ENCODE measurements at places on chromosomes 13 and 19.
A peak's percentile ranks its signal among the peaks of the same experiment; 100 is the strongest.

GRCh38 chr19:34556488-34556887 lies 74.9 kb downstream of the WTIP start:
- no peak for DNase-seq

DNA sequence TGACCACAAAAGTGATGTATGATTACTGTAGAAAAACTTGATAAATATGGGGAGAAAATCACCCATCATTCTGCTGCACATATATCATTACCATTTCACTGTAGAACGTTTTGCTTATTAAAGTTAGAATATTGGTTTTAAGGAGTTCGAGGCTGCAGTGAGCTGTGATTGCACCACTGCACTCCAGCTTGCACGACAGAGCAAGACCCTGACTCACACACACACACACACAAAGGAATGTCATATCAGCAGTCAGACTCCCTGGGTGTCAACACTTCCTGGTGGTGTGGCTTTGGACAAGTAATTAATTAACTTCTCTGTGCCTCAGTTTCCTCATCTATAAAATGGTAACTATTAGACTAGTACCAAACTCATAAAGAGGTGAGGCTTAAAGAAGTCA lies 11.3 kb upstream of the PNMA8A start:
- no peak for DNase-seq

DNA sequence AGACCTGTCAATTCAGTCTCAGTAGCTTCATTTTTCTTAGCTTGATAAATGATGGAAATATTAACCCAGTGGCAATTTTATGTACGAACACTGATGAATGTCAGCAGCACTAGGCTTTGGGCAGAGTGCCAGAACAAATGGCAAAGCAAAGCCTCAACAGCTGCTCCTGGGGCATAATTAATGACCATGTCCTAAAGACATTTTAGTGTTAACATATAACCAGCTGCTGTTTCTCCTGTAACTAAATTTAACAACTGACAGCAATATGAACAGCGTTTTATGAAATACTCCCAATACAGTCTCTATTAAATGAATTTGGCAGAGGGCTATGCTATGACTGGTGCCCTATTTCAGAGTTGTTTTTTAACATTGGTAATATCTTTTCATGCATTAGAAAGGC lies 47.1 kb downstream of the ZNF568 start:
- no peak for DNase-seq

DNA sequence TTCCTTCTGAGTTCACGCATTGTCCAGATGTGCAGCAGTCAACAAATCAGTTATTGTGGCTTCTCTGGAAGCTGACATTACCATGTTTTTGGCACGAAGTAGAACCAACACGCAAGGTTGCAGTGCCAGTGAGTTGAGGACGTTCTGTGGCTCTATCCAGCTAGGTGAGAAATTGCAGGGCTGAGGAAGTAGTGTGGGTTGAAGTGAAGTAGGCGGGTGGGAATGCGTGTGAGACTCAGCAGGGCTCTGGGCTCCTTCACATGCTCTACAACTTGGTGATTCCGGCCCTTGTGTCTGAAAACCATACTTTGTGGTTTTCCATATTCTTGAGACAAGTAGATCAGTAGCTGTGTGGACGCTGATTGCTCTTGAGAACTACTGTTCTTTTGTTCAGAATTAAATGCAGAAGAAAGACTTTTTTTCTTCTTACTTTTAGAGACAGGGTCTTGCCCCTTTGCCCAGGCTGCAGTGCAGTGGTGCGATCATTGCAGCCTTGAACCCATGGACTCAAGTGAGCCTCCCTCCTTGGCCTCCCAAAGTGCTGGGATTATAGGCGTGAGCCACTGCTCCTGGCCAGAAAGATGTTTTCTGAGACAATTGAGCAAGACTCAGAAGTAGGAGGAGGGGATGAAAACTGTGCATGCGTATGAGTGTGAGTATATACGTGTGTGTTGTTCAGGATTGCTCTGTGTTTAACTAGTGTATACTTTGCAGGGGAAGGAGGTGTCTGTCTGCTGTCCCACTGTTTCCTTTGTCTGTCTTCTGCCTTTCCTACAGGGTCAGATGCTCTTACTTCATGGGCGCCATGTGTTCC lies 46.2 kb downstream of the GATAD2A start:
- DNase-seq = no peak

DNA sequence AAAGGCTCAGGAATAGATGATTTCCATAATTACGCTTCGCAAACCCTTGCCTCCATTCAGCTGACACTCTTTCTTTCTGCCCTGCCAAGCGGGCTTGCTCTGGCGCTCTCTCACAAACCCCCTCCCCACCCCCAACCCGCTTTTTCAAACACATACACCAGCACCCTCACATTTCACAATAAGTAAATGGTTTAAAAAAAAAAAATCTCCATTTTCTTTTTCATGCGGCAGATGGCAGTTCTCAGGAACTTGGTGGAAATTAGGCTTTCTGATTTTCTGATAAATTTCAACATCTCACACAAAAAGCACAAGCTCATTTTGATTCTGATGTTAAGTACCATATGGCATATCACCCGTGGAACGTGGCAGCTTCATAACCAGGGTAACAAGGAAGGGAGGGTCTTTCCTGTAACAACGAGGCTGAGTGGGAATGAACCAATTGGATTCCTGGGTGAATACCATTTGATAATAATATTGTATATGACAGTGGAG lies 43.8 kb downstream of the C13orf42 start:
- DNase-seq = no peak

- no peak for DNase-seq
Measured at GRCh38 chr13:27044837-27045570, 126.6 kb downstream of the USP12 start.

DNA sequence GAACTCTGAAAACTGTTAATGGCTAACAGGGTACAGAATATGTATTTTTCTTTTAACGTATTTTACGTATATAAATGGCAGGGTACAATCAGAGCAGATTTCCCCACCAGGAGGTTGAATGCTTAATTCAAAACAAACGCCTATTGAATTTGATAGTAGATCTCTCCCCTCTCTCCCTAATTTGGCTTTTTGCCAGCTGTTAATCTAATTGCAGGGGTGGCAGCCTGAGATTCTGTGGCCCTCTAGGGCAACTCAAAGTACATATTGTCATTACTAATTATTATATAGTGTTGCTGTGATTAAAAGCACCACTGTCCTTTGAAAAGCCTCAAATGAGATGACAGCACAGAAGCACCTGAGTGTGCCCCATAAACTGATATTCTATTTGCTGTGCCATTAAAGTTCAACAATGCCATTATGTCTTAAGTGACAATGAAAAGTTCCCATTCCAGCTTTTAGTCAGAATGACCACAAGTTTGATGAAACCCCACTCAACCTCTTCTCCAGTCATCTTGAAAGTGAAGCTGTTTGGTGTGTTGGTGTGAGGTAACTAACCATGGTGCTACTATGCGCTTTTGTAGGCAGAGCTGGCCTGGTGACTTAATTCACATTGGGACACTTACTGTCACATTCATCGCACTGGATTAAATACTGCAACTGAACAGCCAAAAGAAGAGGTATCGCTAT lies 351.4 kb downstream of the KCNRG start:
- DNase-seq = no peak

- DNase-seq = no peak
Measured at GRCh38 chr19:16554776-16555175, 12.5 kb upstream of the CHERP start.

GRCh38 chr19:5593343-5594255 lies 25.8 kb upstream of the TINCR start:
- no peak for DNase-seq

DNA sequence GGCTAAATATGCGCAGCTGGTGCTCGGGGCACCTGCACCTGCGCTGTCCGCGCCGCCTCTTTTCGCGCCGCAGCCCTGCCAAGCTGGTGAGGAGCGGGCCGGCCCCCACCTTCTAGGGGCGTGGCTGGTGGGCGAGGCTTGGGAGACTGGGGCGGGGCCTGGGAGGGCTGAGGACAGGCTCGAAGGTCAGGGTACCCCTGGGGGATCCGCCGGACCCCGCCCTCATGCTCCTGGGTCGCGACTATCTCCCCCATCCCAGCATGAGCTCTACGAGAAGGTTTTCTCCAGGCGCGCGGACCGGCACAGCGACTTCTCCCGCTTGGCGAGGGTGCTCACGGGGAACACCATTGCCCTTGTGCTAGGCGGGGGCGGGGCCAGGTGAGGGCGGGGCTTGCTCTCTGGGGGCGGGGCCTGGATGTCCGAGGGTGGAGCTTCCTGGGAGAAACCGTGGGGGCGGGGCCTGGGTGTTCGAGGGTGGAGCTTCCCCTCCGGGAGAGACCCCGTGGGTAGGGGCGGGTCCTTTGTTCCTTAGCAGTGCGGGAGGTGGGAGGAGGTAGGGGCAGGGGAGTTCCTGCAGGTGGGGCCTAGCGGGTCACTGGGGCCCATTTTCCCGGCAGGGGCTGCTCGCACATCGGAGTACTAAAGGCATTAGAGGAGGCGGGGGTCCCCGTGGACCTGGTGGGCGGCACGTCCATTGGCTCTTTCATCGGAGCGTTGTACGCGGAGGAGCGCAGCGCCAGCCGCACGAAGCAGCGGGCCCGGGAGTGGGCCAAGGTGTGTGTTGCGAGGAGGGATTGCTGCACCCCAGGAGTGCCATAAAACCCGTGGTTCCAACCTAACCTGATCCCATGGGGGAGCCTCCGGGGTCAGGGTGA lies 19.7 kb downstream of the PNPLA6 start:
- no peak for DNase-seq

- DNase-seq = no peak
Measured at GRCh38 chr13:96417939-96418685, 328.2 kb downstream of the HS6ST3 start.

- DNase-seq = no peak
Measured at GRCh38 chr13:34179481-34179880, 361.5 kb downstream of the RFC3 start.

- no peak for DNase-seq
Measured at GRCh38 chr13:50334944-50335343, 319.7 kb downstream of the KCNRG start.

DNA sequence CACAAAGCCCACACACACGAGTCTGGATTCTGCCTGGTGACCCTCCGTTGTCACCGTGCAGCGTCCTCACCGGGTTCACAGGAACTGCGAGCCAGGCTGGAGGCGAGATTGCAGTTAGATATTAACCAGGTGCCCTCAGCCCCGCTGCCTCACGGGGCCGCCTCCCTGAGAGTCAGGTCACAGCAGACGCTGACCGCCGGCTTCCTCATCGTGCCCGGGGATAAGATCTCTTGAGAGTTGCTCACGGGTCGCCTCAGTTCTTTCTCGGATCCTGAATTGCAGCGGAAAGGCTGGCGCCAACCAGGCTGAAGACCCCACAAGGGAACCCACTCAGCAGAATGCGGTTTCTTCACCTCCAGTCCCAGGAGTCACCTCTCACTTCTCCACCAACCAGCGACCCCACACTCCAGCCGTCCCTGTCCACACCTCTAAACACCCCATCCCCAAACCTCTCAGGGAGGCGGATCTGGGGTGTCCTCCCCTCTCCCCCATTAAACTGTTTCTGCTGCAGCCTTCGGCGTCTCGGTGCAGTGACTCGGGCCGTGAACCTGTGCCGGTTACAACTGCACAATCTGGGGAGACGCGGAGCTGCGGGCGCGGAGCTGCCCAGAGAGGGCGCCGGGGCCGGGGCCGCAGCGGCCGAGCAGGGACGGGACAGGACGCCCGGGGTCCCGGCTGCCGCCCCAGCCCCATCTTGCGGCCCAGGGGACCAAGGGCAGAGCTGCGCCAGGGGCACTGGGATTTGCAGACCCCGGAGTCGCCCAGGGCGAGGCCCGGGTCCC lies 591 bp downstream of the ZNF823 start:
- DNase-seq = peak; percentile 4
